ENCODE measurements at places on chromosomes 5 and 9.

DNA sequence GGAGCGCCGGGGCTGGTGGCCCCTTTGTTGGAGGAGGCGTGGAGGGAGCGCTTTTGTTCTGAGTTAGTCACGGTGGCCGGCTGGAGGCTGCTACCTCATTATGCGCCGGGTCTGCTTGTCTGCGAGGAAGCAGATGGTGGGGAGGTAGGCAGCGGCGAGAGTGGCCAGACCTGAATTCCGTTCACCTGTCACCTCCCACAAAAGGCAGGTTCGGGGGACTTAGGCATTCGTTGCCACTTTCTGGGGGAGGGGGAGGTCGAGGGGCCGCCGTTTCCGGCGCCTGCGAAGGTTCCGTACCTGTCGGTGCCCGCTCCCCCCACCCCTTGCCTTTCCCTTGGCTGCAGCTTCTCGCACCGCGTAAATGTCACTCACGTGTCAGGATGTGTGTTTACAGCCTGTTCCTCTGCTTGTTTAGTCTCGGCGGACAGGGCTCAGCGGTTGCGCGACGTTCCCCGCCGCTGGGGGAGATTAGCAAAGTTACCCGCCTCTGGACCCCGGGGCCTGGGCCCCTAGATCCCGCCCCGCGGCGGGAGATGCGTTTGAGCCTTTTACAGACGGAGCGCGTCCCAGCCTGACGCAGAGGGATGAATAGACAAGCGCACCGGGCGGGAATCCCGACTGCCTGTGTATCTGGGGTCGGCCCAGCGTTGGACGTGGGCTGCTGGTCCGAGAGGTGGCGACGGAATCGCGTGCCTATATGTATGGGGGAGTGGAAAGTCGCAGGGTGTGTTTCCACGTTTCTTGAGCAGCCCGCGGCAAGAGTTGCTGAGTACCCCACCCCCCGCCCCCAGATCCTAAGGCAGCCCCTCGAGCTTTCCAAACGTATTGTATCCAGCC, 2.7 kb upstream of the LHX2 start:
- no peak for DNase-seq

DNA sequence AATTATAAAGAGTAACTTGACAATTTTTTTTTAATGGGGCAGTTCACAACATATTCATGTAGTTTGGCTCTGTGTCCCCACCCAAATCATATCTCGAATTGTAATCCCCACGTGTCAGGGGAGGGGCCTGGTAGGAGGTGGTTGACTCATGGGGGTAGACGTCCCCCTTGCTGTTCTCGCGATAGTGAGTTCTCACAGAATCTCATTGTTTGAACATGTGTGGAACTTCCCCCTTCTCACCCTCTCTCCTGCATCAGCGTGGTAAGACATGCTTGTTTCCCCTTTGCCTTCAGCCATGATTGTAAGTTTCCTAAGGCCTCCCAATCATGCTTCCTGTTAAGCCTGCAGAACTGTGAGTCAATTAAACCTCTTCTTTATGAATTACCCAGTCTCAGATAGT, 40.7 kb downstream of the FBXW11 start:
- no peak for DNase-seq

DNA sequence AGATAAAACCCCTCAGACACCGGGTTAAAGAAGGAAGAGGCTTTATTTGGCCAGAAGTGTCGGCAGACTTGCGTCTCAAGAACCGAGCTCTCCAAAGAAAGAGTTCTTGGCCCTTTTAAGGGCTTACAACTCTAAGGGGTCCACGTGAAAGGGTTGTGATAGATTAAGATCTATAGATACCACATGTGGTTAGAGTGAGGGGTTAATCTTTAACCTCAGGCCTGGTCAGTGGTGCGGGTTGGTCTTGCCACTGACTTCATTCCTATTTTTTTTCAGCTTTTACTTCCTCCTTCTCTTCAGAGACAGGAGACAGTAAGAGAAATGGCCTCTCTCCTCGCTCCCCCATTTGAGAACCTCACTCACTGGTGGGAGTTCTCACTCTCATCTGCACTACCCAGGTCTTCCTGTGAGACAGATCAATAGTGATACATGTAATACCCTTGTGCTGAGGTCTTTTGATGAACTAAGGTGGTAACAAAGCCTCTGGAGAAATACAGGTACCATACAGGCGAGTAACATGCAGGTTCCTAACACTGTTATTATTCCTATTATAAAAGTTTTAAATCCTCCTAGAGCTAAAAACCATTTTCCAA, 52.4 kb upstream of the COX7C start:
- no peak for DNase-seq

GRCh38 chr5:170100066-170100943, 5.4 kb upstream of the FOXI1 start:
- peak; percentile 70 for DNase-seq

GRCh38 chr9:130137081-130137640, 35.0 kb upstream of the NCS1 start:
- no peak for DNase-seq

- no peak for DNase-seq
These were observed 34.7 kb downstream of the GABRP start for GRCh38 chr5:170818232-170818631.

DNA sequence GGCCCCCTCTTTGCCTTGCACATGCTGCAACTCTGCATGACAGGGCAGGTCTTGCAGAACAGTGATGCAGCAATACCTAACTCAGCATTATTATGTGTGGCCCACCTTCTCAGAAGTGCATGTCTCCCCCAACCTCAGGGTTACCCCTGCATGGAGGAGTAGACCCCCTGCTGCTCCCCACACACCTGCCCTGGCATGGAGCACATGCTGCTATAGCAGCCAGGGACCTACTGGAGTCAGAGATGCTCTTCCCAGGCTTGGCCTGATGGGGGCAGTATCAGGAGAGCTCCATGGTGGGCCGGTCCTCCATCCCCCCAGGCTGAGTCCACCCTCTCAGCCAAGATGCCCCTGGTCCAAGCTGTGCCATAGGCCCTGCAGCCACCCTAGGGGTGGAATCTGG, 13.2 kb upstream of the BOD1 start:
- DNase-seq, result no peak

DNA sequence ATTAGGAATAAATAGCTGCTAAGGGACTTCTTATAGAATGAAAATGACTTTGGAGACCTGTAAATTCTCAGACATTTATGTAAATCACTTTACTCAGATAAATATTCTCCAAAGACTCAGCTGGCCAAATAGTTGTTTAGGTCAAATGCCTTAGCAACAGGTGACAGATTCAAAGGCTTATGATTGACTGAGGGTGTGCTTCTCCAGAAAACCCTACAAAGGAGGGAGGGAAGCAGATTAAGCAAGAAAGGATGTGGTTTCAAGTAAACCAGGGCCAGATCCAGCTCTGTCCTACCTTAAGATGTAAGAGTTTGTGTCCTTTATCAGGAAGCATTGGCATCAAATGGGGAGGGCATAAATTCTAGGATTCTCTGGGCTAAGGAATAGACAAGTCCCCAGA, 433.0 kb downstream of the TLE1 start:
- DNase-seq, result no peak

- DNase-seq, result no peak
These were observed 53.2 kb upstream of the TMEM171 start for GRCh38 chr5:73067213-73067612.

GRCh38 chr9:112447283-112447761, 39.3 kb upstream of the KIAA1958 start:
- no peak for DNase-seq

- DNase-seq, result no peak
These were observed 58.0 kb upstream of the PTPN3 start for GRCh38 chr9:109556061-109556460.

- DNase-seq, result no peak
These were observed 8.8 kb downstream of the LRRC14B start for GRCh38 chr5:199950-200645.

- peak; percentile 54 for DNase-seq
These were observed 8.3 kb upstream of the ENC1 start for GRCh38 chr5:74648835-74649293.

GRCh38 chr5:157544623-157544989, 31.0 kb downstream of the ADAM19 start:
- no peak for DNase-seq

DNA sequence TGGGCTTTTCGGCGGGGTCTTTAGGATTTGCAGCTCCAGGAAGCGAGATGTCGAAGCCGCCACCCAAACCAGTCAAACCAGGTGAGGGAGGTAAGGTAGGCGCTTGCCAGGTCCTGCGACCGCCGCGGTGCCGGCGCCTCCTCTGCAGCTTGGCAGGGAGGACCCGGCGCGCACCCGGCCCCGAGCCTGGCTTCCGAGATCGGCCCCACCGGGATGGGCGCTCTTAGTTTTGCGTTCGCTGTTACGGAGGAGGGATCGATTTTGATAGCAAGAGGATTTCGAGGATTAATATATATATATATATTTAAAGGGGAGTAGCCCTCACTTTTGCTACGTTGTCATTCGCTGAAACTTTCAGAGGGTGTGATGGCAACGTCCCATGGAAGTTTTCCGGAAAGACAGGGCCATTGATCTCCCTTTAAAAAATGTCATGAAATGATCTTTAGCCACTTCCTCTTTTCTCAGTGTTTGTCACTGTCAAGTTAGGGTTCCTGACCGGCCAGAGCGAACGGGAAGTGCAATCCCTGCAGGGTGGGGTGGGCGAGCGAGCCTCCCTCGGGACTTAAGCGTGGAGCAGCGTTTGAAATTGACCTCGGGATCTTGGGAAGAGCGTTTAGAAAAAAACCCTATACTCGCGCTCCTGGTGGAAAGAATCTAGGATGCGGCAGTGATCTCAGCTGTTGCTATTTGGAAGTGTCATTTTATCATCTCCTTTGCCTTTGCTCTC, 495 bp downstream of the OSTF1 start:
- DNase-seq, result no peak

GRCh38 chr9:6305954-6306563, 22.1 kb upstream of the TPD52L3 start:
- DNase-seq, result peak; percentile 26

GRCh38 chr9:5111696-5112095, 73.7 kb downstream of the INSL6 start:
- no peak for DNase-seq

- no peak for DNase-seq
These were observed 31.7 kb downstream of the NRG2 start for GRCh38 chr5:140011297-140011802.

GRCh38 chr9:128104171-128104618, 23.3 kb downstream of the PTGES2 start:
- no peak for DNase-seq

- no peak for DNase-seq
These were observed 228.2 kb downstream of the GRIA1 start for GRCh38 chr5:153718713-153719112.

GRCh38 chr9:131879181-131879910, 139.5 kb upstream of the RAPGEF1 start:
- no peak for DNase-seq

DNA sequence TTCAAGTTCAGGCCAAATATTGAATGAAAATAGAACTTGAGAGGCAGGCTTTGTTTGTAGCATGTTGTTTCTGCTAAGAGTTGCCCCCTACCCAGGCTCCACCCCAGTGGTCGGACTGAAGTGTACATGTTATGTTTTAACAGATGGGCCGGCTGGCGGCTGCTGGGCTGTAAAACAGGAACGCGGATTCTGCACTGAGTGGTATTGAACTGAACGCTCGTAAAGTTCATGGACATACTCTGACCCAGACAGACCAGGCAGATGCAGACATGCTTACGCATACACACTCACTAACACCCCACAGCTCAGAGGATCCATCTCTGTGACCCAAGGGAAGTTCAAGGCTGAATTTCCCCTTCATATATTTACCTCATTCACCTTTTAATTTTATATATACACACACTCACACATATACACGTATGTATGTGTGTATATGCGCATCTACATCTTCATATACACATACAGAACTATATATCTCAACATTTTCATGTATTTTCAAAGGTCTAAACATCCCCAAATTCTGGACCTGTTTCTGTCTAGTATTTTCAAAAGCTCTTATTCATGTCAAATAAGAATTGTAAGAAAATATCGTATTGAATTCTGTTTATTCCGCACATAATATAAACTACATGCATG, 1.4 kb downstream of the MARCHF3 start:
- DNase-seq, result peak; percentile 14

DNA sequence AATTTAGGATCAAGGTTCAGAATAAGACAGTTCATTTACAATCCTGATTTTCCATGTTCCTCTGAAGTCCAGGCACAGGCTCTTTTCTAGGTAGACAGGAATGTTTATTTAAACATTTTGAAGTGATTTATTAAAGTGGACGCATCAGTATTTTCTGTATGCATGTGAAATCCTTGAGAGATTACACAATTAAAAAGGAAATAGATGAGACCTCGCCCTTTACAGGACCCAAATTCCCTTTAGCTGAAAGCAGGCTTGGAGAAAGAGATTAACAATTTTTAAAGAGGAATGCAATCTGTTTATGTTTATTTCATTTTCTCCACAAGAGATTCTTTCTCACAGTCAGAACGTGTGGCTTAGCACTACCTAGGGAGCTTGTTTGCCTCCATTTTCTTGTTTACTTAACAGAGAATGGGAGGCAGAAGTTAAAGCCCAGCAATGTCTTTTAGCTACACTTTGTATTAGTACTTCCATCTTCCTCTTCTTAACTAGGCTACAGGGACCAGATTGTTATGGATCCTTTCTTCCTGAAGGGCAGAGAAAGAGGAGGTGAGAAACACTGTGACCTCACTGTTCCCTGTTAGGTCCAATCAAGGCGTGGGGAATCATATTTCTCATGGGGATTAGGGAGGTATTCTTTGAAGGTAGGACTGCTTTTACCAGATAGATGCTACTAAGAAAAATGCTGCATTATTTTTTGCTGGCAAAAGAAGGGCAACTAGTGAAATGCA, 416.0 kb downstream of the SH3GL2 start:
- DNase-seq, result no peak

DNA sequence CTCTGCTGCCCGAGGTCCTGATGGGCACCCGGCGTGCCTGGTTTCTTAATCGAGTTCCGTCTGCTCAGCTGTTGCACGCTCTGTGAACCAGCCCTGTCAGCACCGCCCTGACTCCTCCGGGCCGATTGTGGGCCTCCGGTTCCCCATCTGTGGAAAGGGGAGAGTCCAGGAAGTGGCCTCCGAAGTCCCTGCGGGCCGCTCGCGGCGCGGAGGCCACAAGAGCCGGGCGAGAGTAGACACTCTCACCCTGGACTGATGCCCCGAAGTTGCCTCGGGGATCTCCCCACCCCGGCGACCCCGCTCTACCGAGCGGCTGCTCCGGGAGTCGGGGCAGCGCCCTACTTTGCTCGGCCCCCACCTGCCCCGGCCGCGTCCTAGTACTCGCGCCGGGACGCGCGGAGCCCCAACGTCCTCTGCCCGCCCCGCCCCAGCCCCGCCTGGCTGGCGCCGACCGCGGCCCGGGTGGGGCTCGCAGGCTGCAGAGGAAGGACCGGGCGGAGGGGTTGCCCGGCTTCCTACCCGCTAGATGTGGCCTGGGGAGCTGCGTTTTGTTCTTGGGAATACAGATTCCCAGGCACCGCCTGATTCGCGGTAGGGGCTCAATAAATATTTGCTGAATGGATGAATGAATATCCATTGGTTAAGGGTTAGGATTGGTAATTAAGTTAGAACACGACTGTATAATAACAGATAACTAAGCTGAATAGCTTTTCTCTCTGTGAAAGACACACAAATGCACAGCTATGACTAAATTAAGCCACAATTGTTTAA, 935 bp upstream of the ZNF367 start:
- DNase-seq, result peak; percentile 58

Measured in NCI-H1694 (cell line).